ENCODE measurements at places on chromosomes 5 and 9. TPM values are rescaled to one million over a fixed set of nuclear protein-coding genes. Genes with fewer than 3 reads are reported as not detected.

GRCh38 chr5:139847091-139847490, 51.5 kb downstream of the PSD2 start:
- H3K36me3 ChIP-seq, result peaks cover 9% of the 10 kb centered on the region
- H3K27me3 ChIP-seq, result no peaks in the 10 kb centered on the region
- no peak for DNase-seq
- no peak overlapping the region for H3K27ac ChIP-seq
- no peak overlapping the region for H3K4me3 ChIP-seq

DNA sequence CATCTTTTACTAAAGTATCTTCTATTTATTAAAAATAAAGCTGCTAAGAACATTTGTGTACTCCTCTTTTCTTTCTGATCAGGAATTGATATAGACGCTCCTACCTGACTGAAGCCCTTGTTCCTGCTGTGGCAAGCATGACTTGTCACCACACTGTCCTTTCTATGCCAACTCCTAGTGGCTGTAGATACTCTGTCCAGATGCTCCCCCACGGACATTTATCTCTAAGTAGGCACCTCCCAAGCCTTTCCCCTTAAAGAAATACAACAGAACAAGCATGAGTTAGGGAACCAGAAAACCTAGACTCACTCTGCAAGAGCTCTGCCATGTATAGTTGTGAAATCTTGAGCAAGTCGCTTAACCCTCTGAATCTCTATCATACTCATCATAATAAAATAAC, 53.2 kb downstream of the FAM114A2 start:
- no peaks in the 10 kb centered on the region for H3K27me3 ChIP-seq
- H3K4me3 ChIP-seq, result no peak overlapping the region
- H3K4me1 ChIP-seq, result no peaks in the 10 kb centered on the region
- H3K36me3 ChIP-seq, result no peaks in the 10 kb centered on the region
- H3K27ac ChIP-seq, result no peak overlapping the region
- DNase-seq, result no peak

GRCh38 chr5:51582871-51583394, 199.7 kb downstream of the ISL1 start:
- H3K4me1 ChIP-seq, result no peaks in the 10 kb centered on the region
- H3K4me3 ChIP-seq, result no peak overlapping the region
- DNase-seq, result no peak

DNA sequence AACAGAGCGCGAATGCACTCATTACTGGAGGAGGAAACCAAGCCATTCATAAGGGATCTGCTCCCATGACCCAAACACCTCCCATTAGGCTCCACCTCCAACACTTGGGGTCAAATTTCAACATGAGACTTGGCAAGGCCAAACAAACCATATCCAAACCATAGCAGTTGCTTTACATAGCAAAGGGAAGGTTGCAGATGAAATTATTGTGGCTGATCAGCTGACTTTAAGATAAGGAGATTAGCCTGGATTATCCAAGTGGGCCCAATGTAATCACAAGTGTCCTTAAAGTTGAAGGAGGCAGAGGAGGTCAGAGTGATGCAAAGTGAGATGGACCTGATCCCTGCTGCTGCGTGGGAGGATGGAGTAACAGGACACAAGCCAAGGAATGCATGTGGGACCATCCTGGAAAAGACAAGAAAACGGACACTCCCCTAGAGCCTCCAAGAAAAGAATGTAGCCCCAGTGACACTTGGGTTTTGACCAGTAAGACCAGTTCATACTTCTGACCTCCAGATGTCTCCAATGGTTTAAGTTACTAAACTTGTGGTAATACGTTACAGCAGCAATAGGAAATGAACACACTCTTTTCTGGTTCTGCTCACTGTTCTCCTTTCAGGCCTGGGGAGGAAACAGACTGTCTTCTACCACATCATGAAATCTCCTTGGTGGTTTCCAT, 167.3 kb downstream of the GNAQ start:
- no peaks in the 10 kb centered on the region for H3K36me3 ChIP-seq
- H3K27me3 ChIP-seq, result no peaks in the 10 kb centered on the region
- peaks cover 4% of the 10 kb centered on the region for H3K4me1 ChIP-seq
- no peak for DNase-seq

- H3K27ac ChIP-seq, result no peak overlapping the region
- H3K27me3 ChIP-seq, result no peaks in the 10 kb centered on the region
Observed at GRCh38 chr5:33490071-33490665, 49.4 kb downstream of the TARS1 start.

DNA sequence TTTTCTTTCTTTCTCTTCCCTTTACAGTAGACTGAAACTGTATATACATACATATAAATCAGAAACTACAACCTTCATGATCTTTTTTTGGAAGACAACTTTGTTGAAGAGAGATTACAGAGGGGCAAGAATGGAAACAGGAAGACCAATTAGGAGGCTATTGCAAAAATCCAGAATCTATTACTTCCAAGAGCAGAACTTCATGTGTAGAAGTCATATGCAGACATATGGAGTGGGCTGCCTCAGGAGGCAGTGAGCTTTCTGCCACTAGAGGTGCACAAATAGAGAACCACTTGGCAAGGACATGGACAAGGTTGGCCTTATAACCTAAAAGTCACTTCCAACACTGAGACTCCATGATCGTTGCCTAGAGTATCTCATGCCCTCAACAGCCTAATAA, 157.8 kb upstream of the NR4A3 start:
- H3K4me1 ChIP-seq, result peaks cover 4% of the 10 kb centered on the region
- H3K27me3 ChIP-seq, result no peaks in the 10 kb centered on the region
- no peak for DNase-seq
- no peaks in the 10 kb centered on the region for H3K36me3 ChIP-seq

DNA sequence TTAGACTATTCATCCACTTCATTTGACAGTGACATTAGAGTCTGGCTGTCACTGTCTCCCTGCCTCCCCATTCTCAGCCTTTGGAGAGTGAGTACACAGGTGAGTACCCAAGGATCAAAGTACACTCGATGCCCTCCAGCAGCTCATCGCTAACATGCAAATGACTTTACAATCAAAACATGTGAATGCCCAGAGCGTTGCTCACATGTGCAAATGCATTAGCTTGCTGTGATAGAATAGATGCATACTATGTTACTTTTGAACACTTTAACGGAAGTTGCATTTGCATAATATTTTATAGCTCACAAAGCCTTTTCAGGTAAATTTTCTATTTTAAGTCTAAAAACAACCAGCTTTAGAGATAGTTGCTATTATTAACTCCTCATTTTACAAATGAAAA, 107.6 kb downstream of the SYK start:
- H3K4me3 ChIP-seq, result no peak overlapping the region
- no peak for DNase-seq
- H3K27me3 ChIP-seq, result no peaks in the 10 kb centered on the region
- no peaks in the 10 kb centered on the region for H3K36me3 ChIP-seq
- H3K4me1 ChIP-seq, result no peaks in the 10 kb centered on the region

DNA sequence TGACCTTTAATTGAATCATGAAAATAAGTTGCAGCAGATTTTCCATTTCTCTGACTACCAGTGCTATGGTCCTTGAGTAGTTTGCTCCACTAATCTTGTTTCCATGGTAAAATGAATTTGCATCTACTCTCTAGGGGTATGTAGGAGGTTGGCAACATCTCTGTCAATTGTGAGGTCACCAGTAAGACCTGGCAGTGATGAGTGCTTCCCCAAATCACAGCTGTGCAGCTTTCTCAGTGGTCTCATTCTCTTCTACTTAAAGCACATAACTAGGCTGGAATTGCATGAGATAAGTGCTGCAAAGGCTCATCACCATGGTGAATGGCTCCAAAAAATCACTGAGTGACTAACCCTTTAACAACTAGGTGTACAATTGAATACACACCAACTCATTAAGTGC, 36.3 kb downstream of the ADAMTS19 start:
- no peaks in the 10 kb centered on the region for H3K27me3 ChIP-seq
- H3K27ac ChIP-seq, result no peak overlapping the region
- H3K4me1 ChIP-seq, result no peaks in the 10 kb centered on the region

DNA sequence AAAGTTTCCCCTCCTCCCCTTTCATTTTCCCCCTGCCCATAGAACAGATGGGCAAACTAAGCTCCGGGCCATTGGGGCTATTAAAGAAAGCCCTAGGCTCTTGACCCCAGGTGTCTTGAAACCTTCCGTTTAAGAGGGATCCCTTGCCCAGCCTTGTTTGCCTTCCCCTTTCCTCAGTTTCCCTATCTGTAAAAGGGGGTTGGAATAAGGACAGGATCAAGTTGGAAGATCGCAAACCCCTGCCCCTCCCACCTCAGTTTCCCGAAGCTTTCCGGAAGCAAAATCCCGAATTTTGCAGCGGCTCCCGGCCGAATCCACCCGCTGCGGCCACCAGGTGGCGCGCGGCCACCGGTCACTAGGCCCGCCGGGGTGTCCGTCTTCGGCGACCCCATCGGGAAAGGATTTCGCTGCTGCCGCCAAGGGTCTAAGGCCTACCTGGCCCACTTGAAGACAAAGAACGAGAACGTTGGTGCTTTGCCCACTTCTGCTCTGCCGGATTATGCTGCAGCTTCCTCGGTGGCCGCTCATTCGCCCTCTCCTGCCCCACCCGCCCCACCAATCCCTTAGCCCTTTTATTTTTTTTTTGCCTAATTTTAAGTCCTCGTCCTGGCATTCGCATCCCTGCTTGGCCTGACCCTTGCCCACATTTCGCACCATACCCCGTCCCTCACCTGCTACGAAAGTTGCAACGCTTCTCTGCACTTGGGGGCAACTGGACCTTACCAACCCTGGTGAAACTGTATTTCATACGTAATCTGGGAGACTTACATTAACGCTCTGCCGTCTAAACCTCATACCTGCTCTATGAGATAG, 962 bp upstream of the NR6A1 start:
- H3K27ac ChIP-seq, result no peak overlapping the region
- H3K36me3 ChIP-seq, result no peaks in the 10 kb centered on the region
- H3K27me3 ChIP-seq, result peaks cover 25% of the 10 kb centered on the region

- H3K36me3 ChIP-seq, result no peaks in the 10 kb centered on the region
- H3K27me3 ChIP-seq, result no peaks in the 10 kb centered on the region
- DNase-seq, result no peak
- H3K4me1 ChIP-seq, result no peaks in the 10 kb centered on the region
- H3K4me3 ChIP-seq, result no peak overlapping the region
Observed at GRCh38 chr5:123505633-123506032, 6.3 kb upstream of the CSNK1G3 start.

DNA sequence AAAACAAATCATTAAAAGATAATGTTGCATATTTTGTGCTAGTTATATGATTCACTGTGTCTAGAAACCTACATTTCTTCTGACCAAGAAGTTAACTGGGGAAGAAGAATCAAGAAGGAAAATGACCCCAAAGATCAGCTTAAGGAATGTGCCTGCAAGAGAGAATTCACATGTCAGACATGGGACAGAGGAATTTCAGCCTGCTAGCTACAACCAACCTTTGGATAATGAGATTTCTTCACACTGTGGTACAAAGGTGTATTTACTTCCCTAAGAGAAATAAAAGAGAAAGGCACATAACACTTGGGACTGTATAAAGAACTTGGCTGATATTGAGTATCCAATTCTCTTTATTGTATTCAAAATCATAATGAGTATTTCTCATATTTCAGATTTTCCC, 39.6 kb upstream of the ELL2 start:
- no peak for DNase-seq
- no peaks in the 10 kb centered on the region for H3K27me3 ChIP-seq
- H3K36me3 ChIP-seq, result no peaks in the 10 kb centered on the region
- no peak overlapping the region for H3K27ac ChIP-seq
- no peak overlapping the region for H3K4me3 ChIP-seq
- no peaks in the 10 kb centered on the region for H3K4me1 ChIP-seq

DNA sequence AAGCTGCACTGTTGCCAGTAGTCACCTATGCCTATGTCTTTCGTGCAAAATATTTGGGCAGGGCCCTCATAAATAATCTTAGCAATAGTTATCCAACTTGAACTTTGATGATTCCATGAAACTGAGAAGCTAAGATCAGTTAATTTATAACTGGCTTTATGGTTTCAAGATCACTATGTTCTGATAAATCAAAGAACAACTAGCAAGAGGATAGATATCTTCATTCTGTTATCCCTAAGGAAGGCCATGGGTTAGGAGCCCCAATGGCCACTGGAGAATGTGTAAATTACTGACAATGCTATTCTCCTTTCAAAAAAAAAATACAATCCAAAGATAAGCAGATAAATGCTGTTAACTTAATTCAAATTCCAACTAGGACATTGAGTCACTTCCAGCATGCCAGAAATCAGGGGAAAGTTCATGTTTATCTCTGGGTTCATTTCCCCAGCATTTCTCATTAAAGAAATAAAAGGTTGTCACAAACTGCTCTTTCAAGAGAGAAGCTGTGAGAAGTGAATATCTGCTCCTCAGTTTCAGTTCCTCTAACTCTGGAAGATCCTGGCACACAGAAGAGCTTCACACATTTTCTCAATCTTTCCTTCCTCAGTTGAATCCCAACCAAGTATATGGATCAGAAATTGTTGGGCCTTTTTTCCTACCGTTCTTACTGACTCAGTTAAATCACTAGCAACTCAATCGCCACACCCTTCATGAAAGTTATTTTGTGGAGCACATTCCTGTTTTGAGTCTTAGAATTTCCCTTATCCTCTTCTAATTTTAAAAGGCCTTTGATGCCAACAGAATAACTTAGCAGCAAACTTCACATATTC, 59.6 kb upstream of the SLC1A1 start:
- no peak overlapping the region for H3K4me3 ChIP-seq
- DNase-seq, result no peak
- peak overlapping the region; percentile 55 for H3K27ac ChIP-seq
- H3K27me3 ChIP-seq, result no peaks in the 10 kb centered on the region
- no peaks in the 10 kb centered on the region for H3K36me3 ChIP-seq

DNA sequence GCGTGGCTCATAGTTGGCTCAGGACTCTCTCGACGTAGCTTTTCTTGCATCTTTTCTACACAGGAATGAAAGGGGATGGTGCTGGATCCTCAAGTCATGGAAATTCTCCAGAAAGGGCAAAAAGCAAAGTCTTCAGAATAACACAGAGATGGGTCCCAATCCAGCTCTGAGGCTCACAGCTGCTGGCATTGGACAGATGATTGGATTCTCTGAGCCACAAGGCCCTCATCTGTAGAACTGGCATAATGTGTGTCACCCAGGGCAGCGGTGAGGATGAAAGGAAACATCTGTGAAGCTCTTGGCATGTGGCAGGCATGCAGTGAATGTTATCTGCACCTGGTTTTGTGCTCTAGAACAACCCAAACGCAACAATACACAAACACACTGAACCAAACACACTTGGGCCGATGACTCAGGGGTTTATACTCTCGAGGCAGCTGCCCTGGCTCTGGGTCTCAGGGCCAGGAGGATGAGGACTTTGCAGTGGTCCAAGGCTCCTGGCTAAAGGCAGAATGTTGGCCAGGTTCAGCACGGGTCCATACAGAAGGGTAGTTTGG, 64.0 kb upstream of the UBTD2 start:
- no peak for DNase-seq
- H3K36me3 ChIP-seq, result no peaks in the 10 kb centered on the region
- H3K4me3 ChIP-seq, result no peak overlapping the region
- H3K27me3 ChIP-seq, result no peaks in the 10 kb centered on the region
- H3K4me1 ChIP-seq, result no peaks in the 10 kb centered on the region
- no peak overlapping the region for H3K27ac ChIP-seq

ISCA1 gene
- 70.0 TPM for total RNA-seq

TEX48 gene
- not detected for total RNA-seq

IL13 gene
- not detected for total RNA-seq
